ENCODE measurements at places on chromosomes 4 and X. TPM values are rescaled to one million over a fixed set of nuclear protein-coding genes. Genes with fewer than 3 reads are reported as not detected.

GRCh38 chr4:123166023-123166422 is 230.6 kb upstream of the SPRY1 start:
- DNase-seq: no peak

GRCh38 chr4:41750626-41751448 is 2.3 kb upstream of the PHOX2B start:
- DNase-seq: no peak

Gene SORBS2
- total RNA-seq: 9.3 TPM

Gene PRRG3
- not detected for total RNA-seq

Gene DIPK2B
- total RNA-seq: not detected

Measured in A172 (cell line).